CD4-positive, alpha-beta T cell (primary cell): ENCODE measurements at places on chromosomes 5 and 9. TPM values are rescaled to one million over a fixed set of nuclear protein-coding genes. Genes with fewer than 3 reads are reported as not detected.

- H3K27me3 ChIP-seq = no peaks in the 10 kb centered on the region
- no peak overlapping the region for H3K27ac ChIP-seq
- DNase-seq = no peak
- no peak overlapping the region for H3K4me3 ChIP-seq
Observed at GRCh38 chr5:154249826-154250225, 59.3 kb downstream of the GALNT10 start.

GRCh38 chr5:171750311-171750788, 35.3 kb upstream of the SMIM23 start:
- no peak overlapping the region for H3K27ac ChIP-seq
- no peaks in the 10 kb centered on the region for H3K27me3 ChIP-seq
- H3K36me3 ChIP-seq = no peaks in the 10 kb centered on the region
- H3K4me1 ChIP-seq = no peaks in the 10 kb centered on the region
- no peak for DNase-seq
- no peak overlapping the region for H3K4me3 ChIP-seq

The MAMDC2 gene
- 0.08 TPM for total RNA-seq

The CTNND2 gene
- total RNA-seq = 0.20 TPM

DNA sequence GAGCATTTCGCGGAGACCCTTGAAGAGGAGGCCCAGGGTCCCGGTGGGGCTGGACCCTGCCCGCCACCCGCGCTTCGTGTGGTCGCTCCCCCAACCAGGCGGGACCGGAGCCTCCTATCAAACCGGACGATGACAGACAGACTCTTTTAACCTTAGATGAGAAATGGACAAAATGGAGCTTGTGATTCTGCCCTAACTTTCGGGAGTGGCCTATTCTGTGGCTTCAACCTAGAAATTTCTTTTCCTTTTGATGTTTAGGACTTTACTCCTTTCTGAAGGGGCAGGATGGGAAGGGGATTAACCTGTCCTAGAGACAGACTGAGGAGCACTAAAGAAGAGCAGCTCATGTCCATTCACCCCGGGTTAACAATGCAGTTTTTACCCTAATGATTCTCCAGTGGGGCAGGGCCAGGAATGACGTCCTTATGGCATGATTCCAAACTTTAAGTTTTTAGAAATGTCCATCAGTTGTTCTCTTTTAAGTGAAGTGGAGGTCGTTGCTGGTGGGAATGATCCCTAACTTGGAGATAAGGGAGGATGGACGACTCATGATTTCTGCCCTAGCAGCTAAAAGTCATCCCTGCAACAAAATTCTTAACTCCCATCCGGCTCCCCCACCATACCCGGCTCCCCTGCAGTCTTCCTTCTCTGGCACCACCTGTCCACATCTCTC, 1.0 kb downstream of the NIPSNAP3A start:
- peak overlapping the region; percentile 74 for H3K27ac ChIP-seq
- DNase-seq = no peak
- H3K4me1 ChIP-seq = peaks cover 17% of the 10 kb centered on the region
- H3K36me3 ChIP-seq = peaks cover 8% of the 10 kb centered on the region
- H3K27me3 ChIP-seq = no peaks in the 10 kb centered on the region

GRCh38 chr5:96317945-96318344, 115.1 kb downstream of the PCSK1 start:
- no peak overlapping the region for H3K27ac ChIP-seq
- no peak overlapping the region for H3K4me3 ChIP-seq
- no peak for DNase-seq
- H3K36me3 ChIP-seq = no peaks in the 10 kb centered on the region

The FOXD4L5 gene
- not detected for total RNA-seq

GRCh38 chr5:23648656-23649055, 141.2 kb downstream of the PRDM9 start:
- no peak overlapping the region for H3K27ac ChIP-seq
- no peak for DNase-seq
- no peak overlapping the region for H3K4me3 ChIP-seq
- no peaks in the 10 kb centered on the region for H3K27me3 ChIP-seq

GRCh38 chr5:153081385-153081784, 409.1 kb upstream of the GRIA1 start:
- H3K27me3 ChIP-seq = no peaks in the 10 kb centered on the region
- no peaks in the 10 kb centered on the region for H3K4me1 ChIP-seq
- no peak for DNase-seq
- no peaks in the 10 kb centered on the region for H3K36me3 ChIP-seq
- H3K27ac ChIP-seq = no peak overlapping the region

The AMBP gene
- total RNA-seq = not detected
